ENCODE measurements at places on chromosomes 7 and 10. TPM values are rescaled to one million over a fixed set of nuclear protein-coding genes. Genes with fewer than 3 reads are reported as not detected.

GRCh38 chr10:1190052-1190395 is 133.8 kb downstream of the WDR37 start:
- H3K4me1 ChIP-seq, result no peaks in the 10 kb centered on the region
- H3K4me3 ChIP-seq, result no peak overlapping the region
- H3K36me3 ChIP-seq, result no peaks in the 10 kb centered on the region

- H3K27ac ChIP-seq, result no peak overlapping the region
- DNase-seq, result no peak
- H3K27me3 ChIP-seq, result no peaks in the 10 kb centered on the region
- H3K36me3 ChIP-seq, result peaks cover 5% of the 10 kb centered on the region
- H3K4me1 ChIP-seq, result no peaks in the 10 kb centered on the region
These were observed 20.5 kb downstream of the TRIM4 start for GRCh38 chr7:99898836-99899235.

DNA sequence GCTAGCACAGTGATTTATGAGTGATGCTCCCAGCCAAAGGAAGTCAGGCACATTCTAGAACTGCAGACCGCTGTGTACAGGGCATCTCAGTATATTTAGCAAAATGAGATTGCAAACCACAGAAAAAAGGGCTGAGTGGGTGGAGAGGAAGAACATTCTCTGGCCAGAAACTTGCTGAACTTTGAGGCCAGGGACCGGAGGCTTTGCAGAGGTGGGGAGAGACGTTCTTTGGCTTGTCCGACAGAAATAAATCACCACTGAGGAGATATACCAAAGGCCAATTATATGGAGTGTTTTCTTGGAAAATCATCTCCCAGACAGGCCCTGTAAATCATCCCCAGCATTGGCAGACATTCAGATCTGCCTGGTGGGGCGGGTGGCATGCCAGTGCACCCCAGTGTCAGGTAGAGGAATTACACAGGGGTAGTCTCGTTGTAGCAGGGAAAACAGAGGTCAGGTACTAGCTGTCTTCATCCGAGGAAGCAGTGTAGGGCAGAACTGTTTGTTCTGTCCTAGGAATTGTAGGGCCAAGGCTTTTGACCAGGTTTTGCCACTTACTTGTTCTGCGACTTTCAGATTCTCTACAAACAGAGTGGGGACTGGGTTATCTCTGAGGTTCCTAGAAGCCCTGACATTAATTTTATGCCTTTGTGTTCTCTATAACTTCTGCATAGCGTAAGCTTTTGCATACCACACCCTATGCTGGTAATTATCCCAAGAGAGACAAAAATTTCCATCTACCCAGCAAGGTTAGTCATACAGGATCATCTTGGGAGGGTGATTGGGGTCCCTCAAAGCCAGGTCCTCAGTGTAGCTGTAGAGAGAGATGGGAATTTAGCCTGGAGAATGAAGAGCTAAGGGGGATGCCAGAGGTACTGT is 655.6 kb downstream of the LRMDA start:
- H3K36me3 ChIP-seq, result no peaks in the 10 kb centered on the region
- H3K27ac ChIP-seq, result peak overlapping the region; percentile 64
- no peaks in the 10 kb centered on the region for H3K27me3 ChIP-seq
- H3K4me3 ChIP-seq, result no peak overlapping the region

DNA sequence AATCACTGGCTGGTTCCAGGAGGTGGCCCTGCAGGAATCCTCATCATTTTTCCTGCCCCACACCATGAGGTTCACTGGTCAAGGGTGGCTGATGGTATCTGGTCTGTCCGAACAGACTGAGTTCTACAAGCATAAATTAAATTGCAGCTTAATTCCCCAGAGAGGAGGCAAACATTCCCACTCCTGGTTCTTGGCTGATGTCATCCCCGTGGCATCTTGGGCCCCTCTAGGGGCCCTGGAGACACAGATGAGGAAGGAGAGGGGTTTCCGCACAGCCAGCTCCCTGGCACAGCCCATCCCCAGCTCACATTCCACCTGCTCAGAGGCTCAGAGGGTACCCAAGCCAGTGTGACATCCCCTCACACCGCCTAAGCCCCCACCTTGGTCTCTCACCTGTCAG is 5.3 kb upstream of the KLRG2 start:
- H3K36me3 ChIP-seq, result no peaks in the 10 kb centered on the region
- no peak overlapping the region for H3K4me3 ChIP-seq
- no peak for DNase-seq
- peaks cover 13% of the 10 kb centered on the region for H3K27me3 ChIP-seq
- no peak overlapping the region for H3K27ac ChIP-seq

Gene CFAP46
- 10.6 TPM for total RNA-seq

Gene DLX5
- 0.41 TPM for total RNA-seq

DNA sequence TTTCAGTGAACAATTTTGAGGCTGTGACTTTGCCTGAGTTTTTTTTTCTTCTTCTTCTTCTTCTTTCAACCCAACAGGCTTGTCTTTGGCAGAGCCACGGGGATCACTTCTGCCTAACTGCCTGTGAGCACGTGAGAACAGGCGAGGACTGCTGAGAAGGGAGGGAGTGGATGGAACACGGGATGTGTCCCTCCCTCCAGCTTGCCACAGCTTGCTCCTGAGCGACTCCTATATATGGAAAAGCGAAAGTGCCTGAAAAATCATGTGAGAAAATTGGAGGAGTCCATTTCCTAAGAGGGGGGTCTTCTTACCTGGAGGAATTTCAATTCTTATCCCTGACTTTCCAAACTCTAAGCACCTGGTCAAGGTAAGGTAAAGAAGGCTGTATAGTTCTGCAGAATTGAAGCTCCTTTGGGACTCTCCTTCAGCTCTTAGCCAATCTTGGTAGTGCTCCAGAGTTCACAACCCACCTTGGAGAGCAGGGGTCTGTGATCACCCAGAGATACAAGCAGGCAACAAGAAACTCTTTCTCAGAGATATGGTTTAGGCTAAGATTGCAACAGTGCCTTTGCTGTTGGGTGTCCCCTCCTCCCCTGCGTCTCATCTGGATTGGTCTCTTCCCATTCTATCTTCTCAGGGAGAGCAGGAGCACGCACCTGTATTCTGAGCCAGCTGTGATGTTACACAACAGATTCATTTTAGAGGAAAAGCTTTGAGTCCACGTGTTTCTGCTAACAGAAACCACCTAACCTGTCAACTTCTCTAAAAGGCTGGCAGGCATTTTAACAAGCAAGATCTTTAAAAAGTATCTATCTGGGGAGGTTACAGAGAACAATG is at the start of gene MAT1A:
MAT1A (minus strand) TSS at position 208 of the 837 bp plus-strand sequence. CDS start 235 bp downstream, outside the sequence.
- no peaks in the 10 kb centered on the region for H3K4me1 ChIP-seq
- H3K27ac ChIP-seq, result no peak within 1 kb of the TSS
- no peak within 1 kb of the TSS for H3K4me3 ChIP-seq
- DNase-seq, result peak; percentile 30
- peaks cover 4% of the 10 kb centered on the region for H3K27me3 ChIP-seq

Gene RASSF4
- 9.4 TPM for total RNA-seq

Data from gastrocnemius medialis (tissue), 4 donors.